Type B pancreatic cell (in vitro differentiated cells): ENCODE measurements at places on chromosomes 3 and 15. TPM values are rescaled to one million over a fixed set of nuclear protein-coding genes. Genes with fewer than 3 reads are reported as not detected.
A peak's percentile ranks its signal among the peaks of the same experiment; 100 is the strongest.

CELSR3 gene
- 9.8 and 10.2 TPM in 2 replicates for total RNA-seq

MYZAP gene
- total RNA-seq, result 5.7 and 9.9 TPM in 2 replicates

RTP4 gene
- 1.4 and 2.8 TPM in 2 replicates for total RNA-seq

PLOD2 gene
- total RNA-seq, result 24.7 and 35.0 TPM in 2 replicates

GPR27 gene
- 7.1 and 7.4 TPM in 2 replicates for total RNA-seq

CKMT1A gene
- total RNA-seq, result 37.3 and 79.5 TPM in 2 replicates

NR2E3 gene
- total RNA-seq, result 0.38 and 0.94 TPM in 2 replicates

LRRC2 gene
- total RNA-seq, result 0.31 TPM in 2 replicates

DNA sequence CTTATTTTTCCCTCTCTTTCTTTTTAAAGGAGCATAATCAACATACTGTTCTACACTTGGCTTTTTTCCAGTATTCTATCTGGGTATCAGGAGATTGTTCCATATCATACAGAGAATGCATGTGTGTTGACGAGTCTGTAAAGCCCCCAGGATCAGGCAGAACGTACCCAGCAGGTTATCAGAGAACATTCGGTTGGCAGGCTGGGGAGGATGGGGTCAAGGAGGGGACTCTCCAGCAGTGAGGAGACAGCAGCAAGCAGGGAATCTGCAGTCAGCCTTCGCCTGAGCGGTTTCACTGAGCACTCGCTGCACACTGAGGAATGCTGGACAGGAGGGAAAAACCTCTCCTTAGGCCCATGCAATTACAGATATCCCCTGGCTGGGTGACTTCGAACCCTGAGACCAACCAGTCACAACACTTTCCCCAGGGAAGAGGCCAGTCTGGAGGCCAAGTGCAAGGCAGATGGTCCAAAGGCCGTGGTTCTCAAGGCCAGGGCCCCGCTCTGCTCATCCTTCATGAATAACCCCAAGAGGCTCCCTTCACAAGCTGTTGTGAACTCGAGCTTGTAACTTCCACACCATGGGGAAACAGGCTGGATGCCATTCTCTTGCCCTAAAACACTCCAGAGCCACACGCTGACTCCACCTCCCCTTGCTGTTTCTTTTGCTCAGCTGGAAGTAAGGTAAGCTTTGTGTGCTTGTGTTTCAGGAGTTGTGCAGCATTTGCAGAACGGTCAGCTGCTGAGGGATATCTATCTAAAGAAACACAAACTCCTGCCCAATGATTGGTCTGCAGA is 60.1 kb downstream of the PXYLP1 start:
- DNase-seq, result no peak

- DNase-seq, result peak; percentile 89
These were observed 45.6 kb upstream of the CSPG4 start for GRCh38 chr15:75758071-75758872.

DNA sequence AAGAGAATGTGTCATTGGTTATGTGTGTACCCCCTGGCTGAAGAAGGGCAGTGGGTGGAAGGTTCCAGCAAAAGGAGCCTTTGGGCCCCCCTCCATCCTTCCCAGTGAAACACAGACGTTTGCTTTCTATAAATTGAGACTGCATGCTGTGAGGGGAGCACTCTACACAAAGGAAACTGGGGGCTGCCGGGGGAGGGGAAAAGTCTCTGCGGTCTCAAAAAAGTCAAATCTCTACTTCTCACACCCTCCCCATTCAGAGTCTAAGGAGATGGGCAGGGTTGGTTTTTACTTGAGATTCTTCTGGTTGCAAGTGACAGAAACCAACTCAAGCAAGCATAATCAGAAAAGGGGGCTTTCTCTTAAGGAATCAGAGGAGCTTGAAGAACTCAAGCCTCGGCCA is 50.1 kb upstream of the TLE3 start:
- no peak for DNase-seq

- no peak for DNase-seq
These were observed 13.9 kb upstream of the GPR171 start for GRCh38 chr3:151216641-151217607.

GRCh38 chr3:177206936-177207335 is 9.7 kb upstream of the TBL1XR1 start:
- no peak for DNase-seq

- DNase-seq, result no peak
These were observed 242.9 kb upstream of the ROPN1 start for GRCh38 chr3:124234852-124235252.

- no peak for DNase-seq
These were observed 23.0 kb downstream of the HACL1 start for GRCh38 chr3:15578289-15578867.

DNA sequence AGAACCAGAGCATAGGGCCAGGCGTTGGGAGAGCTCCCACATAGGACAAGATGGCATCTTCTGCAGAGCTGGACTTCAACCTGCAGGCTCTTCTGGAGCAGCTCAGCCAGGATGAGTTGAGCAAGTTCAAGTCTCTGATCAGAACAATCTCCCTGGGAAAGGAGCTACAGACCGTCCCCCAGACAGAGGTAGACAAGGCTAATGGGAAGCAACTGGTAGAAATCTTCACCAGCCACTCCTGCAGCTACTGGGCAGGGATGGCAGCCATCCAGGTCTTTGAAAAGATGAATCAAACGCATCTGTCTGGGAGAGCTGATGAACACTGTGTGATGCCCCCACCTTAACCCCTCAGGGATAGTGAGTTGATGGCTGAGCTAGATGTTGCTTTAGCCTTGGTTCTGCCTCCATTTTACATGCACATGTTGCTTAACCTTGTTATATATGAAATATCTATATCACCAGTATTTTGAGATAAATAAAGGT is at the start of gene PYDC2:
Gene PYDC2, plus strand, starts transcription at position 51 of the 483 bp plus-strand sequence. Its CDS starts 0 bp downstream, at position 51.
- no peak for DNase-seq

- DNase-seq, result no peak
These were observed 24.1 kb downstream of the PRR20G start for GRCh38 chr3:127263586-127264231.
